ENCODE measurements at places on chromosomes 5 and 9. TPM values are rescaled to one million over a fixed set of nuclear protein-coding genes. Genes with fewer than 3 reads are reported as not detected.

The FAM169A gene
- 1.1 TPM for total RNA-seq

The LMX1B gene
- total RNA-seq, result not detected

The ARL14EPL gene
- 0.29 TPM for total RNA-seq

The EXOSC3 gene
- 54.9 TPM for total RNA-seq

The ZBED3 gene
- total RNA-seq, result 1.4 TPM

The TSSK1B gene
- total RNA-seq, result not detected

Measured in myometrial cell (primary cell).